ENCODE measurements at places on chromosomes 11 and 22.

GRCh38 chr11:980438-981357, 55.0 kb downstream of the AP2A2 start:
- DNase-seq, result no peak

DNA sequence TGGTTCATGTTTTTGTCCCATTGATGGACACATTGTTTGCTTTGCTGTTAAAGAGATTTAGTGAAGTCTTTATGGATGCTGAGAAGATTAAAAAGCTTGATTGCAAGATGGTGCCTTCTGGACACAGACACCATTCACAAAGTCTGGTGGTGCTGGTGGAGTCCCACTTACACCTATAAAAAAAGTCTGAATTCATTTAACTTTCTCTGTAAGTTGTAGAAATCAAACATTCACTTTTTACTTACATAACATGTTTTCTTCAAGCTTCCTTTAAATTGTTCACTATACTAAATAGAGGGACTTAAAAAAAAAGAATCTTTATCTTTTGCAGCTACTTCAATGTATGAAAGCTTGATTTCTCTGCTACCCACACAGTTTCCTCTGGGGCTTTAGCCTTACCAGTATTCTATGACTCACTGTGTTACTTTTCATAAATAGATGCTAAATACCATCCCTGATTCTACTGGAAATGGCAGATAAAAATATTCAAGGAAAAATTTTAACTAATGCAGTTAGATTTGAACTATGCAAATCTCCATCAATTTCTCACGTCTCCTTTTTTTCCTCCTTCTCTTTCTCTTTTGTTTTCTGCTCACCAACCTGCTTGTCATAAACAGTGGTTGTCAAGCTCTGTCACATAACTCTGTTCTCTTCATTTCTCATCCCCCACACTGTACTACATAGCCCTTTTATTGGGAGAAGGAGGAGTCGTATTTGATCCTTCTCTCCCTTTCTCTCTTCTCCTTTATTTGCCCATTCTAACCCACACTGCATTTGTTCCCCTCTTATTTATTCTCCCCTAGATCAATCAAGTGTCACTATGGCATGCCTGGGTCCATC, 89.7 kb downstream of the FAM76B start:
- no peak for DNase-seq

DNA sequence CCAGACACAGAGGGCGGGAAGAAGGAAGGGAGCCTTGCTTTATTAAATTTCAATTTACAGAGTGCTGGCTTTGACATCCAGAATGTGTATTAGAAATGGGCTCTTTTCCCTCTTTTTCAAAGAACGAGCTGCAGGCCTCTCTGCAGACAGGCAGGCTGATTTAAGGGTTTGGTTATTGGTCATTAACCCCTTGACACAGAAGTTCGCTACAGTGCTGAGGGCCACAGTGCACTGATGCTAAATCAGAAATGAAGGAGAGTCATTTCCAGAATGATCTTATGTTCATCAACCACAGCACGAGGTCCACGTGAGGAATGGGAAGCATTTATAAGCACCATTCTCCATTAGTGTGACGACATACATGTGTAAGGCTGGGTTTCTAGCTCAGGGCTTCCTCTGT, 51.8 kb downstream of the CSNK2A3 start:
- DNase-seq, result no peak

DNA sequence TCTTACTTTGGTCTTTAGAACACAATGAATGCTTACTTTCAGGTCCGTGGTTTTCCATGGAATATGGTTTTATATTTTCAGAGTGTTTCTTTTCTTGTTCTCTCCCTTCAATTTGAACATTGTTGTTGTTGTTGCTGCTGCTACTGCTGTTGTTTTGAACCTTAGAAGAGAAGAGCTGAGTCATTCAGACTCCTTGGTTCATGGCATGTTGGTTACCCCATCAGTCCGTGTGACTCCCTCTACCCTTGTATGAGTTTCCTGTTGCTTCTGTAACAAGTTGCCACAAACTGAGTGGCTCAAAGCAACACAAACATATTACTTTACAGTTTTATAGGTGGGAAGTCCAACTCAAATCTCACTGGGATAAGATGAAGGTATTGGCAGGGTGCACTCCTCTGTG, 511.0 kb downstream of the INSC start:
- no peak for DNase-seq

- DNase-seq, result no peak
Observed at GRCh38 chr11:69939551-69940245, 120.5 kb upstream of the FGF3 start.

GRCh38 chr11:79273781-79274180, 167.0 kb downstream of the TENM4 start:
- DNase-seq, result no peak

DNA sequence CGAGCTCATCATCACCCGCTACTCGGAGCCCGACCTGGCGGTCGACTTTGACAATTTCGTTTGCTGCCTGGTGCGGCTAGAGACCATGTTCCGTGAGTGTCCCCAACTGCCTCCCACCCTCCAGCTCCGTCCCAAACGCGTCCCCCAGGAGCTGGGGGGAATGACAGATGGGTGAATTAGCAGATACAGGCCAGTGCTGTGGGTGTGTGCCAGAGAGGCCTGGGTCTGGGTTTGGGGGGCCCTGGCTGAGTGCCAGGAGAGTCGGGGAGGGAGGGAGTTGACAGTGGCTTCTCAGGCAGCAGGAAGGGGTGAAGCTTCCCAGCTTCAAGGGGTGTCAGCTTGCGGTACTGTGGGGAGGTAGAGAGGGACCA, 28.6 kb downstream of the CAPN1 start:
- no peak for DNase-seq

GRCh38 chr11:110691926-110692325, 20.3 kb downstream of the ARHGAP20 start:
- no peak for DNase-seq

DNA sequence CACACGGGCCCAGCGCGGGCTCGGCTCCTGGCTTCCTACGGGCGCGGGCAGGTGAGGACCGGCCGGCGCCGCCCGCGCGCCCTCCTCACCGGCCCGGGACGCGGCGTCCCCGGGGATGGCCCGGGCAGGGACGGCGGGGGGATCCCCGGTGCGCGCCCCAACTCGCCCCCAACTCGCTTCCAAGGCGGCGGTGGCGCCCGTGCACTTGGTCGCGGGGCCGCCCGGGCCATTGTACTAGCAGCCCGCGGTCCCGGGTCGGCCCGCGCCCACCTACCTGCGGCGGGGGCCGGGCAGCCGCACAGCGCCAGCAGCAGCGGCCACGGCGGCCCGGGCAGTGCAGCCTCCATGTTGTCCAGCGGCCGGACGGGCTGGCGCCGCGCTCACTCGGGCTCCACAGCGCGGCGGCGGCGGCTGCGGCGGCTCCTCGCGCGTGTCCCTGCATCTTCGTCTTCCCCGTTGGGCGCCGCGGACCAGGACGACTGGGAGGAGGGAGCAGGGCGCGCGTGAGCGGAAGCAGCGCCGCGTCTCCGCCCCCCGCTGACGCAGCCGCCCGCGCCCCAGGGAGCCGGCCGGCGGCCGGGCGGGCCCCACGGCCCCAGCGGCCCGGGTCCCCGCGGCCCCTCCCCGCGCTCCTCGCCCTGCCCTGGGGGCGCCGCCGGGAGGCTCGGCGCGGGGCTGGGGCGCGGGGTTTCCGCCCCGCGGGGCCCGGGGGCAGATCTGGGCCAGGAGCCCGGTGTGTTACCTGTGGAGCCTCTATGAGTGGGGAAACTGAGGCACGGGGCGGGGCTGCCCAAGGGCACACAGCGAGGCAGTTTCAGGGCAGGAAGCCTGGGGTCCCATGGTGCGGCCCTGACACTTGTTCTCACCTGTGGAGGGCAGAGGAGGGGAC, 159.3 kb upstream of the GRK3 start:
- peak; percentile 46 for DNase-seq

GRCh38 chr11:129223260-129223659, 31.1 kb upstream of the ARHGAP32 start:
- DNase-seq, result no peak

- no peak for DNase-seq
Observed at GRCh38 chr11:125872138-125872491, 15.4 kb upstream of the HYLS1 start.

DNA sequence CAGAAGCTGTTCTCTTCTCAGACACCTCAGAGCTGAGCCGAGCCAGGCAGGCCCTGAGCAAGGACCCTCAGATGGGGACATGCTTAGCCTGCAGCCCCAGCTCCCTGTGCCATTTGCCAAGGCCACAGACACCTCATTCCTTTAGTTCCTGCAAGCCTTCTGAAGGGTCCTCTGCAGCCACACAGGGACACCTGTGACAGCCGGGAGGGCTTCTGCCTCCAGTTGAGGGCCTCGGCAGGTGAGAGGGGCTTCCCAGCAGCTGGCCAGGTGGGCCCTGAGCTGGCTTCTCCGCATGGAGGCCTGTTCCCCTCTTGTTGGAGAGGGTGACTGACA, 18.2 kb downstream of the INCENP start:
- DNase-seq, result no peak

GRCh38 chr11:11318961-11319360, 34.1 kb downstream of the CSNK2A3 start:
- no peak for DNase-seq

DNA sequence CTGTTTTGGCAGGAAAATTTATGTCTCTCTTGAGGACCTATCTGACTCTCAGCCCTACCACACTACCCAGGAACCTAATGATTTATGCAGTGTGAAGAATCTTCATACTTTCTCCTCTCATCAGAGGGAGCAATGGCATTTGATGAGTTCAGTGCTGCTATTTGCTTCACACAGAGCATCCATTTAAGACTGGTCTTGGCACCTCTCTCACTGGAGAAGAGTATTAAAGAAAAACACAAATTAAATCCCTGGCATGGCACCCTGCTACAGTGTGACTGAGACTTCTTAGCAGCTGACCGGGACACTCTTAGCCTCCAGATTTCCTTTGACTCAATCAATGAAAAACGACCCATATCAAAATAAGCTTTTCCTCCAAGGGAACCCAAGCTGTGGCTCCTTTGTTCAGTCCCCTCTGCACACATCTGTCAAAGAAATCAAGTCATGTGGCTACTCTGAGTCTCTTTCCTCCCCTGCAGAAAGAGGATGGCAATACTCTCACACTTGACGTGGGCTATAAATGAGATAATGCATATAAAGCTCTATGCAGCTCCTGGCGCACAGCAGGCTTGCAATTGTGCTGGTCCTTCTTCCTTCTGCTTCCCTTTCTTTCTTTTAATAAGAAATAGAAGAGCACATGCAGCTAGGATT, 186.1 kb upstream of the E2F8 start:
- no peak for DNase-seq

Measured in HAP-1 (cell line).